ENCODE measurements at places on chromosomes 11 and 22. TPM values are rescaled to one million over a fixed set of nuclear protein-coding genes. Genes with fewer than 3 reads are reported as not detected.

GRCh38 chr11:133930053-133930766, 26.6 kb downstream of the IGSF9B start:
- peak; percentile 38 for DNase-seq

CRYAB gene
- total RNA-seq, result 175 TPM

GRCh38 chr11:113554526-113554925, 79.3 kb upstream of the DRD2 start:
- DNase-seq, result no peak

HMOX1 gene
- 63.1 TPM for total RNA-seq

DNA sequence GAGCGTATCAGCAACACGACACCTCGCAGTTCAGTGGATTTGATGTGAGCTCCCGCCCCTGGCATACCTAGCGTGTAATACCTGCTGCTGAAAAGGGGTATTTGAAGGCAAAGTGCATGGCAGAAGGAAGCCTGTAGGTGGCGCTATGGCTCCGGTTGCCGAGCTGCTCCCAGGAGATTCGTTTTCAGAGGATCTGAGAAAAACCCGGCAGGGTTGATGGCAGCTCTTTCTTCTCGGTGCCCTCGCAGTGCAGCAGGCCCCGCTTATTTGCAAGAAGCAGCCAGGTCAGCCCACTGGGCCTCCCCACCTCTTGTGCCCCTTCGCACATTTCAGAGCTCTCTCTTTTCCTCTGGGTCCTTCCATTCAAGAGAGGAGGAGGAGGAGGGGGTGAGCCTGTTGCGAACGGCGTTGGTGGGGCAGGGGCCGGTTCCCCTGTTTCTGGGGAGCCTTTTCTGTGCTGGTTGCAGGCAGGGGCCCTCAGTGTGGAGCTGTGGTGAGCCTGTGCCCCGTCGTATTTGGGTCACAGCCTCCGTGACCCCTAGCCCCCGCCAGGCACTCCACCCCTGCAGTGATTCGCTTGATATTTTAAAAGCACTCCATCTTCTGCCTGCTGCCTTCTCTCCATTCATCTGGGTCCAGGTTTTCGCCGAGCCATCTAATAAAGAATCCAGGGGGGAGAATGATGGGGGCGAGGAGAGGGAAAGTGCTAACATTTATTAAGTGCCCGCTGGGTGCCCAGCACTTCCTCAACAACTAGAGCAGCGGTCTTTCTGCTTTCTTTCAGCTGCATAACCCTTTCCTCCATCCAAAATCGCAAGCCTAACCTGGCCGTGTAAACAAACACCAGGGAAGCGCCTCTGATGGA, 85.3 kb upstream of the SYT13 start:
- peak; percentile 87 for DNase-seq

CHRM1 gene
- not detected for total RNA-seq

- DNase-seq, result no peak
Observed at GRCh38 chr22:46977656-46978343, 215.3 kb downstream of the TBC1D22A start.

DNA sequence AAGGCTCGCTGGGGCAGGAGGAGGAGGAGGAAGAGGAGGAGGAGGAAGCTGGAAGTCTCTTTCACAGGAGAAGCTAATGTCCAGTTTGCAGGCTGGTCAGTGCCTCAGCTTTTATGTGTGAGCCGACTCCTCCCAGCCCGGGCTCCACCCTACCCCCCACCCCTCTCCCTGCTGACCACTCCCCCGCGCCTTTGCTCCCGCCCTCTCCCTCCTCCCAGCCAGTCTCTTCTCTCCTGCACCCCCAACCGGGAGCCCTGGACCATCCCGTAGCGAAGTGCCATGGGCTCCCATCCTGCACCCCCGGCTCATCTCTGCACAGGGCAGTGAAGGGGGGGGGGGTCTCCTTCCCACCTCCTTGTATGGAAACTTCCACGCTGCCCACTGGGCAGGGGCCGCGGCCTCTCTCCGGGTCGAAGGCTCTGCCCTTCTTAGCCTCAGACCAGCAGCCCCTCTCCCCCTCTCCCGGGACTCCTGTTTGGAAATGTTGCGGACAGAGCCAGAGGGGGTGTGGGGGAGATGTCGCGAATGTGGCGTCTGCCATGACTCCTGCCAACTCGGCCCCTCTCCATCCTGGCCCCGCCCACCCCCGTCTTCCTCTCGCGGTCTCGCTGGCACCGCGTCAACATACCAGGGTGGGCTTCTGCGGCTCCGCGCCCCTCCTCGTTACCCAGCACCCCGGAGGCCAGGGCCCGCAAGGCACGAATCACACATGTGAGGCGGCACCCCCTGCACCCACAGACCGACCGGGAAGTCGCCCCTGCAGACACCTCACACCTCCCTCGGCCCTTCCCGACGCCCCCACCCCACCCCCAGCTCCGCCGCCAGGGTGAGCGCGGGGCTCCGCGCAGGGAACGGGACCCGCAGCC, 1.8 kb downstream of the IGF2 start:
- peak; percentile 9 for DNase-seq

GRCh38 chr11:122404571-122404970, 251.0 kb upstream of the UBASH3B start:
- no peak for DNase-seq

DNA sequence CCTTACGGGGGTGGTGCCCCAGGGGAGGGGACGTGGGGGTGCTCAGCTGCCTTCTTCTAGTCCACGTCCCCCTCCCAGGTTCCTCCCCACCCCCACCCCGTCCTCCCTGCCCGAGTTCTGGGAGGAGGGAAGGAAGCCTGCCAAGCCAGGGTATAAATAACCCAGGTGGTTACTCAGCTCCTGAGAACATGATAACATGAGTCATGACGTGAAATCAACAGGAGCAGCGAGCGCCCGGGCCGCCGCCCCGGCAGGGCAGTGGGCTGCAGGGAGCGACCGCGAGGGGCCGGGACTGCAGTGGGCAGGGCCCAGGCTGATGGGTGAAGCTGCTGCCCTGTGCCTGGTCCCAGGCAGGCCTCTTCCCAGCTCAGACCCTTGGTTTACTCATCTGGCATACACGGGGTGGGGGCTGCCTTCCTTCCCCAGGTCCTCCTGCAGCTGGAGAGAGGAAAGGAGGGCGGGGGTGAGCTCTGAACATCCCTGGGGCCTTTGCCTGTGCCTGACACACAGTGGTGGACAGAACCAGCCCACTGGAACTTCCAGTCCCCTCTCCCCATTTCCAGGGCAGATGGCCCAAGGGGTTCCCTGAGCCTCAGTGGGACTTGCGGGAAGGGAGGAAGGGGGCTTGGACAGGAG, 8.8 kb upstream of the PDGFB start:
- peak; percentile 84 for DNase-seq

GRCh38 chr22:46330426-46330825, 5.1 kb upstream of the TRMU start:
- DNase-seq, result no peak

- DNase-seq, result no peak
Observed at GRCh38 chr11:65867284-65868071, 5.1 kb downstream of the EFEMP2 start.

- DNase-seq, result peak; percentile 29
Observed at GRCh38 chr22:42648368-42649245, 585 bp downstream of the CYB5R3 start.

- DNase-seq, result no peak
Observed at GRCh38 chr22:19891317-19892256, 36.9 kb upstream of the GNB1L start.

GRCh38 chr11:47611348-47611794, 17.2 kb upstream of the C1QTNF4 start:
- DNase-seq, result no peak

DNA sequence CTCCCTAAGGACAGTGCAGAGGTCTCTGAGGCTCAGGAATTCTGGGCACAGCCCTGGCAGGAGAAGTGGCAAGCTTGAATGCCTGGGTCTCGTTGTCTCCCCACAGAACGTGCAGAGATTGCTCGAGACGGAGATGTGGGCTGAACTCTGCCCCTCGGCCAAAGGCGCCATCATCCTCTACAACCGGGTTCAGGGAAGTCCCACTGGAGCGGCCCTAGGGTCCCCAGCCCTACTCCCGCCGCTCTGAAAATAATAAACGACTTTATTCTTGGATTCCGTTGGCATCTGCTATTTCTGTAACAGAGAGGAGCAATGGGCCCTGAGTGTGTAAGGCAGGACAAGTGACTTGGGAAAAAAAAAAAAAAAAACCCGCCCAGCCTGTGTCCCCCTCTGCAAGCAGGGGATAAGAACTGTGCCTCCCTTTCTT, 591 bp upstream of the DNAJC4 start:
- no peak for DNase-seq

DNA sequence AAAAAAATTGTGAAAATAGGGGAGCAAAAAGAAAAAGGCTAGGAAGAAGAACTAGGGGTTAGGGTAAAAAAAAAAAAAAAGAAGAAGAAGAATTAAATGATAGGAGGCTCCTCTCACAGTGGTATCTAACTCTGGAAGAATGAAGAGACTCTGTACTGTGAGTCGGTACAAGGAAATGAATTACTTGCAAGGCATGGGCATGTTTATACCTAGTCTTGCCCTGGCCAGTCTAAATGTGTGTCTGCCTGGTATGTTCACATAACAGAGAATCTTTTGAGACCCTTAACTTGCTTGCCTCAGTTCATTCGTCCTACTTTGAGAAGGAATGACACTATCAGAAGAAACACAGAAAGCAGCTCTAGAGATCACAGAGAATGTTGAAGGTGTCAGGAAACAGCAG, 159.6 kb downstream of the SWAP70 start:
- no peak for DNase-seq

CCDC73 gene
- total RNA-seq, result not detected

Data from G401 (cell line).